Stimulated activated CD8-positive, alpha-beta memory T cell treated with anti-CD3 and anti-CD28 coated beads, Interleukin-15, amount 100 ng/mL, for 1 hour (primary cell): ENCODE measurements at places on chromosomes 3 and 15.

DNA sequence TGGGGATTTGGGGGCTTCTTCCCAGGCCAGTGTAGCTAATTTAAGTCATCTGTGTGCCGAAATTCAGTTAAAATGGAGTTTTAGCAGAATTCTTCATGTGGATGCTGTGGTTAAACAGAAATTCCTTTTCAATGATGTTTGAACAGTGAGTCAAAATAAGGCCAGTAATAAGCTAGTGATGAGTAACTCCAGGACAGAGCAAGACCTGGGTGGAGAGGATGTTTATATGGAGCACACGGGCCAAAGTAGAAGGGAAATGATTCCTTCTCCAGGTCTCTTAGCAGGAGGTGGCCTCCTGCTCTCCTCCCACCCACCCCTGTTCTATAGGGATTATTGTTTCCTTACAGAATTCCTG lies 31.9 kb upstream of the UACA start:
- DNase-seq: no peak

DNA sequence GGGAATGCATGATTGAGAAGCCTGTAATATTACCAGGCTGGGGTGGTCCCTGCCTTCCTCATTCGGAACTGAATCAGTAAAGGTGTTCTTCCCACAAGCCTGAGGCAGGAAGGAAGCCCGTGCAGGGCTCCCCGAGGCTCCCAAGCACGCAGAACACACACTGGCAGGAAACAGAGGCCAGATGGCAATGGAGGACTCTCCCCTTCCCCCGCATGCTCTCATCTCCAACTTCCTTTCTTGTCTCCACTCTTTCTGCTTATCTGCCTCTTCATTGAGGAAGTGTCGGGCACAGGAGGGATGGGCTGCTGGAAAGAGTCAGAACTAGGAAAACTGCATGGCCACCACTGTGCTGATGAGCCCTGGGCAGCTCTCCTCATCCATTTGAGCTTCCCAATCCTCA lies 123.5 kb downstream of the NUP210 start:
- no peak for DNase-seq

DNA sequence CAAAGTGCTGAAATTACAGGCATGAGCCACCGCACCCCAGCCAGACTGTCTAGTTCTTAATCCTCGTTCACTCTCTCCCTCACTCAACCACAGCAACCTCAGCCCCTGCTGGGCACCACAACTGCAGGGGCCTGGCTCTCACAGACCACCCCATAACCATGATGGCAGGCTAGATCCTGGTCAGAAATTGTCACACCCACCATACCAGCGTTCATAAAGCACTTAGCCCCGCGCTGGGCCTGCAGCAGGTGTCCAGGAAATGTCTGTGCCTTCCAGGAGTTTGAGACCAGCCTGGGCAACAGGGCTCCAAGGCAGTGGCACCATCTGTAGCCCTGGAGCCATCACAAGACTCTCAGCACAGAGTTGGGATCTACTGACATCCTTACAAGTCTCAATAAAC lies 1.9 kb downstream of the SHISA5 start:
- no peak for DNase-seq

DNA sequence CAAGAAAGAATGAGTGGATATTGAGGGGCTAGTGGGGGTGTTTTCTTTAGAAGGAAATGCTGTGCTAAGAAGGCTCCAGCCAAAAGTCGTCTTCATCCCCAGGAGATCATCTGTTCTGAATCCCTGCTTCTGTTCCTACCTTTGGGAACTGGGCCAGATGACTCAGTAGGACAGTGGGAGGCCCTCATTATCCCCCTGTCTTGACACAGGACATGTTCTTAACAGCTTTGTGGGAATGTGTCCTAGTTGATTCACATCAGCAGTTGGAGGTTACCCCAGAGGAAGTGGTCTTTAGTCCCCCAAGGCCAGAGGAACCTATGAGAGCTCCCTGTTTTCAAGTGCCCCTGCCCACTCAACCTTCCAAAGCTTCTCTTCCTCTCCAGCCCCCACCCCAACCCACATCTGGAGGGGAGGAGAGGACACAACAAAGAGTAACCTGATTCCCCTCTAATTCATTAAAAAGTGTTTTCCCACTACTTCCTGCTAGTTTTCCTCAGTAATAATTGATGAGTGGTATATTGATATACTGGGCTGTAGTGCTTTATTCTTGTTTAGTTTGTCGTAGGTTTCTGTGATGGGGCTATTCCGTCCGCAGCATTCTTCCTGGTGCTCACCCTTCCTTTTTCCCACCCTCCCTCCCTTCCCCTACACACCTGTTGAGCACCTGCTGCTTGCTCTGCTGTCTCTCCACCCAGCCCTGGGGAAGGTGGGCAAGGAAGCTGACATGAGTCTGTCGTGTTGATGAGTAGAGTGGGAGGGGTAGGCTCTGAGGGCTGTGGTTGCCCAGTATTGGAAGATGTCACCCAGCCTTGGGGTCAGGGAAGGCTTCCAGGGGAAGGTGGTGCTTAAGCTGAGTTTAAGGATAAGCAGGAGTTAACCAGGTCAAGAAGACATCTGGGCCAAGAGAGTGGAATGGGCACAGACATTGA lies 9.3 kb downstream of the PXYLP1 start:
- no peak for DNase-seq

- no peak for DNase-seq
These were observed 270.2 kb downstream of the THSD4 start for GRCh38 chr15:71385457-71385856.

DNA sequence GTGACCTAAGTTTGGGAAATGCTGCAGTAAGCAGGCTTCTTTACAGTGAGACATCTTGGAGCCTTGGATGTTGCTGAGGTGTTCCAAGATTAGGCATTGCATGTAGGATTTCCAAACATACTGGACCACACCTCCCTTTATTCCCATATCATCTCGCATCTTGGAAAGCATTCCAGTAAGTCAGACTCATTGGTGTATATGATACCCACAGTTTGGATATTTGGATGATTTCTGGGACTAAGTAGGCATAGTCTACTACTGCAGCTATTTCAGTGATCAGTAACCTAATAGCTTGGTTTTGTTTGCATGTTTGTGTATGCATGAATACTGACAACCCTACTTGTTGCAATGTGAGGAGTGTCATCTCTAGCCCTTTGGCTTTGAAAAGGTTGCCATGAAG lies 97.3 kb downstream of the SEMA6D start:
- no peak for DNase-seq

- no peak for DNase-seq
These were observed 77.6 kb downstream of the CRTC3 start for GRCh38 chr15:90607361-90607760.

GRCh38 chr3:122353215-122353614 lies 28.2 kb downstream of the CSTA start:
- no peak for DNase-seq

DNA sequence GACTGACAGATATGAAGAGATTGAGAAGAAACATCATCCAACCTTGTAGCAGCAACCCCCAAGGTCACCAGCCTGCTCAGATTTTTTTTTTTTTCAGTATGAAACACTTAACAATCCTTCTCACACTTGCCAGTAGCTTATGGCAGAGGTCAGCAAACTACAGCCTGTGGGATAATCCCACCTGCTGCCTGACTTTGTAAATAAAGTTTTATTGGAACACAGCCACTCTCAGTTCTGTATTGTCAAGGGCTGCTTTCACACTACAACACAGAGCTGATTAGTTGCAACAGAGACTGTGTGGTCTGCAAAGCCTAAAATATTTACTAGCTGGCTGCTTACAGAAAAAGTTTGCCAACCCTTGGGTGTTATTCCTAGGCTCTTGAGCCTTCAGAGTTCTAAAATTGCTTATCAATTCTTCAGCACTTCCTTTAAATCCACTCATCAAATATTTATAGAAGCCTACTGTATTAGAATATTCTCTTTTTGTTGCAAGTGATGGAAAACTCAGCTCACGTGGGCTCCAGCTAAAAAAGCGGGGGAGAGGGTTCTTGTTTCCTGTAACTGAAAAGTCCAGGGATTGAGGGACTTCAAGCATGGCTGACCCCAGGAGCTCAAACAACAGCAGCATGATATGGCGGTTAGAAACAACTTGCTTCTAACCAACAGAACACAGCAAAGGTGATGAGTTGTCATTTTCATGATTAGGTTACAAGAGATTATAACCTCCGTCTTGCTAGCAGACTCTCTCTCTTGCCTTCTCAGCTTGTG lies 246.1 kb downstream of the SHQ1 start:
- no peak for DNase-seq

DNA sequence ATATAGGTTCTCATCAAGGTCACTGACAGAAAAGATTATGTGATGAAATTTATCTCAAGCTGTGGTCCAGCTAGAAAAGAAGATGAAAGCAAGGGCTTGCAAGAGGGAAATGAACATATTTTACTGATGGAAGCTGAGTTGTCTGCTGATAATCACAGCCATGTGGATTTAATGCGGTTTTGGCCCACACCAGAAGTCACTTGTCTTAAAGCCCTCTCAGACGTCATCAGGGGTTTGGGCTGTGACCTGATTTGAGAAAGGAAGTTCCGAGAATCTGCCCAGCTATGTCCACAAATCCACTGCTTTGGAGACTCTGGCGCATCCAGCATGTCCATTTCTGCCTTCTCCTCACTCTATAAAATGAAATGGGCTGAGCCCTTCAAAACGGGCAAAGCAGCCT lies 278.4 kb downstream of the SUCLG2 start:
- DNase-seq: no peak

GRCh38 chr3:32455609-32456428 lies 46.8 kb downstream of the CMTM6 start:
- DNase-seq: no peak

DNA sequence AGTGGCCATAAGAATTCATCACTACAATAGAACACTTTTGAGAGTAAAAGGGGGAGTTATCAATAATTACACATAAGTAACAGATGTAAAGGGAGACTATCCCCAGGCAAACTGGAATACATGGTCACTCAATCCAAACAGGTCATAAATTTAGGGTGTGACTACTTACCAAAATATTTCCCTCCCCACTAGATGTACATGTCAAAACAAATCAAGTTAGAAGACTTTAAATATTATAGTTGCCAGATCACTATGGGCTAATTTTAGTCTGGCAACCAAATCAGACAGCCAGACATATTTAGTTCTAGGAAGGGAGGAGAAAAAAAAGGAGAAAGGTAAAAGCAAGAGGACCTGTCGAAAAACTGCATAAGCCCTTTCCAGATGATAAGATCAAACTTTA lies 23.1 kb downstream of the SLC24A5 start:
- no peak for DNase-seq

- no peak for DNase-seq
These were observed 77.8 kb upstream of the KCNMB2 start for GRCh38 chr3:178458313-178459037.

DNA sequence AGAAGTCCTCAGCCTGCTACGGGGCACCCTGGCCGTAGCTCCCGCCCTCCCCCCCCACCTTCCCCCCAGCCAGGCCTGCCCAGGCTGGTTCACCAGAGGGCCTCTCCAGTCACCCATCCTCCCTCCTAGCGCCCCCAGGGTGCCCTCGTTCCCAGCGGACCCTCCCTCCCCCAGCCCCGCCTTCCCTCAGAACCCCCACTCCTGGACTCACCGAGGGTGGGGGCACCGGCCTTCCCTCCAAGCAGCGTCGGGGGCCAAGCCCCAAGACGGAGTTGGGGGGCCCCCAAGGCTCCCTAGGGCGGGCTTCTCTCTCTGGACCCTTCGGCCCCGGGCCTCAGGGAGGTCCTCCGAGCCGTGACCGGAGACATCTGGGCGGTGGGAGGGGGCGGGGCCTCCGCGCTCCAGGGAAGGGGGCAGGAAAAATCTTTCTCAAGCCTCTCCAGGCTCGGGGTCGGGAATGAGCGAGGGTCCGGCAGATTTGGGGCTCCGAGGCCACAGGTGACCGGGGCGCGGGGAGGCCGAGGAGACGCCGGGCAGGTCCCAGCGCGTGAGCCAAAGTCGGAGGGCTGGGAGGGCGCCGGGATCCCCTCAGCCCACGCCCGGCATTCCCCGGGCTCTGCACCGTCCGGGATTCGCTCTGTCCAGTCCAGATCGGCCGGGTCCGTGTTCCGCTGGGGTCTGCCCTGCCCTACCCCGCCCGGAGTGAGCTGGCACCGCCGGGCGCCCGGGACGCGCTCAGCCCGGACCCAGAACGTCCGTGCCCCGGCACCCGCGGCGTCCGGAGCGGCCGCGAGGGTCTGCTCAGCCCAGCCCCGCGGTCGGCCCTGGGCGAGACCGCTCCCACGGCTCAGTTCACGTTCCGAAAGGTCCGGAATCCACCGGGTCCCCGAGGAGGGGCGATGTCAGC lies 999 bp downstream of the INSYN1 start:
- no peak for DNase-seq

DNA sequence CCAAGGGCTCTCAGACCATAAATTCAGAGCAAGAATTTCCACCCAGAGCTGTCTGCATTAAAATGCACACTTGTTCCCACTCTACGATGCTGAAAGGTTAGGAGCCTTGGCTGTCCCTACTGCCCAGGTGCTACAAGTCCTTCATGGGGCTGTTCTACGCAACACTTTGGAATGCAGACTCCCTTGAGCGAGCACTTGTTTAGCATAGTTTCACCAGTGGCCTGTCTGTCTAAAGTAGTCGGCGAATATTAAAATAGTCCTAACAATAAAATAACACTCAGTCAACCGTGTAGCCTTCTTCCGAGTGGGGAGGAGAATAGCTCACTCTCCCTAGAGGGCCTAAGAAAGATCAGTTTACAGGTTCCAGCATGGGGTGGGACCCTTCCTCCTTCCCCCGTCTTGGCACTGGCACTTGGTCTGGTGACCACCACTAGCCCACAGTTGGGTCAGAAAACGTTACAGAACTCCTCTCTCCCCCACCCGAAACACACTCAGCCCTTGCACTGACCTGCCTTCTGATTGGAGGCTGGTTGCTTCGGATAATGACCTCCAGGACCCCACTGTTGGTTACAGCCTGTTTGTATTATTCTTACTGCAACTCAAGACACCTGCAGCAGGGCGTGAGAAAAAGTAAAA lies at the start of gene CLDN16:
TSS of gene CLDN16 (plus strand) at position 586 of the 636 bp plus-strand sequence. CDS start 167 bp downstream, outside the sequence.
- DNase-seq: no peak

GRCh38 chr3:153901152-153901551 lies 220.0 kb upstream of the ARHGEF26 start:
- DNase-seq: no peak

GRCh38 chr15:51884517-51885236 lies 55.2 kb downstream of the TMOD3 start:
- no peak for DNase-seq

- DNase-seq: no peak
These were observed 219.3 kb upstream of the NR2E3 start for GRCh38 chr15:71591057-71591456.

DNA sequence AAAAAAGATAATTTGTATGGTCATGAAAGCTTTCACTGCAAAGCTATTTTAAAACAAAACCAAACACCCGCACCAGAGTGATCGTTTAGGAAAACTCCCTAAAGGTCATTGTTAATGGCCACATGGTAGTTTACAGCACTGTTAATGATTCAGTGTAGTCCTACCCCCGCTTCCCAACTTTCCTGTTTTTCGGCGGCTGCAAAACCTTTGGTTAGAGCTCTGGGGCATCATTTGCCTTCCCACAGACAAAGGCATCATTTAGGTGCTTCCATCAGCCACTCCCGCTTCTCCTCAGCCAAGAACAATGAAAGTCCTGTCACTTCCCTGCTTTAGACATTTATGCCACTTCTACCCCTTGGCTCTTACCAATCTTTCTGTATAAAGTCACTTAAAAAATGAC lies 10.6 kb downstream of the MELTF start:
- no peak for DNase-seq

- DNase-seq: no peak
These were observed 75.1 kb upstream of the TRIM42 start for GRCh38 chr3:140602781-140603180.
